ENCODE measurements at places on chromosomes 12 and 14. TPM values are rescaled to one million over a fixed set of nuclear protein-coding genes. Genes with fewer than 3 reads are reported as not detected.

DNA sequence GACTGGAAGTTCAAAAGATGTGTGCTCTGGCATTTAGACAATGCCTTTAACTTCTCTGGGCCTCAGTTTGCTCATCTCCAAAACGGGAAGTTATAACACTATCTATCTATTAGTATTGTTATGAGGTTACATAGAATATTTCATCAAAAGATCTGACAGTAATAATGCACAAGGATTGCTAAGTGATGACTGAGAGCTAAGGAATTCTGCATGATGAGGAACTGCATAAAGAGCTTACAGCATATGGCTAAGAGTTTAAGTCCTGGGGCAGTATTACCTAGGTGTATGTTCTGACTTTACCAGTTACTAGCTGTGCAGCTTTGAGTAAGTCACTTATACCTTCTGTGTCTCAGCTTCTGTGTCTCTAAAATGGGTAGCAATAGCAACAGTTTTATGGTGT lies 160.1 kb upstream of the TMPO start:
- DNase-seq, result no peak

TAS2R14 gene
- 1.4 TPM for total RNA-seq

DNA sequence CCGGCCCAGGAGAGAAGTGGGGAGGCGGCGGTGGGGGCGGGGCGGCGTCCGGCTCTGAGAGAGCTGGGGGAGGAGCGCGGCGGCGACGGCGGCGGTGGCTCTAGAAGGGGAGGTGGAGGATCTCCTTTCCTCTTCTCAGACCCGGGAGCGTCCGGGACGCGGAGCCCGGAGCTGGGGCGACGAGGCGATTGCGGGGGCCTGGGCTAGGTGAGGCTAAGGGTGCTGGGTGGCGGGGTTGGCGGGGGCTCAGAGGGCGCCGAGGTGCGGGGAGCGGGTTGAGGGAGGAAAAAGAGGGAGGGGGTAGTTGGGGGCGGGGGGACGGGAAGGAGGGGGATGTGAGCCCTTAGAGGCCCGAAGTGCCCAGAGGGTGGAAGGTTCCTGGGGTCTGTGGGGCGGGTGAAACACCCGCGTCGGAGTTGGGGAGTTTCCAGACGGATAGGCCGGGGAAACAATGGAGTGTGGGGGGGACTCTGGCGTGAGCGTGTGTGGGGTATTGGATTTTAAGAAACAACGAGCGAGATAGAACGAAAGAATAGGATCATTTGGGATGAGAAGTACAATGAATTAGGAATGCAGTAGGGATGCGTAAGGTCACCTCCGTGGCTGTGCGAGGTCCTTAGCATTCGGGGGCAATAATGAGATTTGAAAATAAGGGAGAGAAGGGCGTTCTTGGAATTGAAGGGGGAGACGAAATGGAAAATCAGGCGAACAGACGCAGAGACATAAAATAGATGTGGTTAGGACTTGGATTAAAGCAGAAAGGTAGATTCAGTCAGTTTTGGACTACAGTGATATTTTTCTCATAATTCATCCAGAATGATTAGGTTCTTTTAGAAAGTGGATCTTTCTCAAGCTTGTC lies at the start of gene SPATS2:
TSS of gene SPATS2 (plus strand) at position 82 of the 859 bp plus-strand sequence. CDS start 93,551 bp downstream, outside the sequence.
- no peak for DNase-seq

PSMB5 gene
- total RNA-seq, result 149 TPM

DNA sequence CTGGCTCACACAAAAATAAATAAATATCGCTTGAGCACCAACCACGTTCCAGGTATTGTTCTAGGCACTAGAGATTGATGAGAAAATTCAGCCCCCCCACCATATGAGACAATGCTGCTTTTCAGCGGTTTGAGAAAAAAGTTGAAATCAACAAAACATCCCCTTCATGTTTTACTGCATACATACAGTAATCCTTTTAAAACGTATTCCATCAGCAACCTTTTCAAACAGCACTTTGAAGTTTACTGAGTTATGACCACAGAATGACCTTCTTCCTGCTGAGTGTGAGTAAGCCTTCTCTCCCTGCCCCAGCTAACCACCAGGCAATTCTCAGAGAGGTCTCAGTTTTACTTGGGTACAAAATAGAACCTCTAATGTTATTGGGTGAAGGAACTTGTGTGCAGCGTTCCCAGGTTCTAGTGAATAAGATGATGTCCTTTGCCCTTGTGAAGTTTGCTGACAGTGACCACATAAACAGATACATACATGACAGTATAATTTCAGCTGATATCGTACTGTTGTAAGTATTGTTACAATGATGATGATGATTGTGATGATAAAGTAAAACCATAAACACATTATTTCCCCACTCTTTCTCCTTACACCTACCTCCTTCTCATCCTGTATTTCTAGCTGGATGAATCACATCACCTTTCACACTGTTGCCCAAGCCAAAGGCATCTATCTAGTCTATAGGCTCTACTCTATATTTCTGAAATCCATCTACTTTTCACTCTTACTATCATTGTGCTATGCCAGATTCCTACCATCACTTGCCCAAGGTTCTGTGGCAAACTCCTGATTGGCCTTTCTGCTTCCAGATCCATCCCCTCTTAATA lies 124.4 kb upstream of the KRR1 start:
- DNase-seq, result no peak
